ENCODE measurements at places on chromosomes 12 and 14.

- no peak for DNase-seq
These were observed 327.8 kb downstream of the MED13L start for GRCh38 chr12:115949675-115950074.

DNA sequence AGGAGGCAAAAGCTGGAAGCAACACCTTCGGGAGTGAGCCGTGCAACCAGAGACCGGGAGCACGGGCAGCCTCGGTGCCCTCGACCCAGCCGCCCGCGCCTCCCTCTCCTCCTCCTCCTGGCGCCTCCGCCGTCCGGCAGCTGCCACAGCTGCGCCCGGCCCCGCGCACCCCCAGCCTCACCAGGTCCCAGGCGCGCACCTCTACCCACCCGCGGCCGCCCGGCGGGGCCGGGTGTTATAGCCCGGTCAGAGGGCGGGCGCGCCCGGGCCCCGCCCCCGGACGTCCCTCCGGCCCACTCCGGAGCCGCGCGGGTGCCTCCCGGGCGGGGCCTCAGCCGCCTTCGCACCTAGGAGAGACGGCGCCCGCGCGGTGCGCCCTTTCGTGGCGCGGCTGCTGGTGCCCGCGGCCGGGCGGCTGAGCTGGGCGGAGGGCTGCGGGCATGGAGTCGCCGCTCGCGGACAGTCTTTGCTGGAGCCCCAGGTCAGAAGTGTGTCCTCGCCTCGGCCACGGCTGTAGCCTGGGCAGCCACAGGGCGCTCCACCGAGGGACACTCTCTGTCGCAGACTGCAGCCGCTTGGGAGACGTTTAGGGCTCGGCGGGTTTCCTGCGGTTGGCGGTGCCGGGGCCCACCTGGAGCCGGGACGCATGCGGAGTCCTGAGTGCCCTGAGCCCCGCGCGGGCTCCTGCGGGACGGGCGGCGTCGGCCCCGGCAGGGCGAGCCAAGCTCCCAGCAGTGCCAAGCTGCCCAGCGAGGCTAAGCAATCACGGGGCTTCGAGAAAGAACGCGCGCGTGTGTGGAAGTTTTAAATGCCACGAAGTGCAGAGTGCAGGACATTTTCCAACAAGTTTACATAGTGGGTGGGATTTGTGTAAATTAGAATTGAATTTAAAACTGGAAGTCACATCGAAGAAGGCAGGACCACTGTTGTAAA is at the start of gene CPM:
Gene CPM (minus strand): TSS at position 211 of the 933 bp plus-strand sequence. CDS start 334 bp downstream, outside the sequence.
- peak; percentile 8 for DNase-seq

GRCh38 chr12:19273482-19274330 is 144.2 kb downstream of the PLEKHA5 start:
- peak; percentile 45 for DNase-seq

- no peak for DNase-seq
These were observed 23.6 kb upstream of the KCNH3 start for GRCh38 chr12:49515266-49515665.

GRCh38 chr12:104457746-104458693 is 1.3 kb downstream of the CHST11 start:
- DNase-seq, result no peak

GRCh38 chr12:92549516-92549915 is 153.3 kb upstream of the PLEKHG7 start:
- no peak for DNase-seq

DNA sequence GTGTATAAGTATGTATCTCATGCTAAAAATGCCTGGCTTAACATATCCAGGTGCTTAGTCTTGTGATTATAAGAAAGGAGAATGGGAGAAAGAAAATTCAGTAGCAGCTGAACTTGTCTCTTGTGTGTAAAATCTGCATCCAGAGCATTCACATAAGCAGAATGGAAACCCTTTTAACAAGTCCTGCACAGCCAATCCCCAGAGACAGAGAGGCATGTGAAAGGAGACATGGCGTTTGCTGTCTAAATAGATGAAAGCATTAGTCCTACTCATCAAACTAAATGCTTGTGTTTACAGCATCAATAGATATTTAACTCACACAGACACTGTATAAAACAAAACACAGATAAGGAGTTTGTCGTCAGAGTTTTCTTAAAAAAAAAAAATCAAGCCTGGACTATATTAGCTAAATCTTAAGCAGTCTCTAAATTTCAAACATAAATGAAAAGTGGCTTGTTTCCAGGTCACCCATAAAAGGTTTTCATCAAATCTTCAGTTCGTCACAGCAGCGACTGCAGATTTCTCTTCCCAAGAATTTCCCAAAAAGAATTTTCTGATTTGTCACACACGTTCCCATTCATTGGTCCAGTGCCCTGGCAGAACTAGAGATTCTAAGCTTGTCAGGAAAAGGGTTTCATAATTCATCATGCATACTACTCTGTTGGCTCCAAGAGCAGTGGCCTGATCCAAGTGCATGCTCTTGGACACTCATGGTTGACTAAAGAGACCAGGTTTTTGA is 249.2 kb downstream of the BTG1 start:
- no peak for DNase-seq

- DNase-seq, result no peak
These were observed 19.8 kb downstream of the GALNT6 start for GRCh38 chr12:51371295-51371953.

DNA sequence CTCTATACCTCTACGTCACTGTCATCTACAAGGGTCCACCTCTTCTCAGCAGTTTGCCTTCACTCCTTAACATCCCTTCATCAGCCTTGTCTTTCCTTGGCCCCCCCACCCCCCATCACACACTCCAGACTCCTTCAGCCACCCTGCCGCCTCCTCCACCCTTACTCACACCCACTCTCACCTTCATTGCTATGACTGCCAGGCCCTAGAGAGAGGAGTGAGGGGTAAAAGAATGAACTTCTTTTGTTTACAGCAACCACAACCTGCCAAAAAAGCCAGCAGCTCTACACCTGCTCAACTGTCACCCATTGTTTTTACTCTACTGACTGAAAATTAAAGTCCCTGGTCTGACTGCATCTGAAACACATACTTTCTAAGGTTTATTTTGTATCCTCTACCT is 112.8 kb downstream of the DUSP6 start:
- no peak for DNase-seq

DNA sequence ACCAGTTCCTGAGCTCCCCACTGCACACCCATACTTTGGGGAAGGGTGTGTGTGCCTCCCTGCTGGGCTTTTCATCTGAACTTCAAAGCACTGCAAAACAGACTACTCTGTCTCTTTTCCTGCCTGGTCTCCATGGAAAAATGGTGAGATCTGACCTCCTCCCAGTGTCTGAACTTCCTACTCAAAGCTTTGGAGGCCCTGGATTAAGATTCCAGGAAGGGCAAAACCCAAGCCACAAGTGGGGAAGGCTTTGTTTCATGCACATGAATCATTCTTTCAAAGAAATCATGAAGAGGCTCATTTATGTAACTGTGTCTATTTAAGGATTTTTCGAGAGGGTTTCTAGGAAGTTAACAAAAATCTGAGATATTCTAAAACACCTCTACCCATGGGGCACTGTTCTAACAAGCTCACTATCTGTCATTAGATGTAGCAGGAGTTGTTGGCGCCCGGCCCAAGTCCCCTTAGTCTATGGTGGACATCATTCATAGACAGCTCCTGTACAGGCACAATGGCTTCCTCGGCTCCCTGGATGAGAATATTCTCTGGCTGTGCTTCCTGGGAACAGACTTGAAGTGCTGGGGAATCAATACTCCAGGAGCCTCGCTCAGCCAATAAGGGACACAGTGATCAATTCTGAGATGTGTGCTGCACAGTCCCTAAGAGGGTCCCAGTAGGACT is 224.0 kb downstream of the KTN1 start:
- no peak for DNase-seq

DNA sequence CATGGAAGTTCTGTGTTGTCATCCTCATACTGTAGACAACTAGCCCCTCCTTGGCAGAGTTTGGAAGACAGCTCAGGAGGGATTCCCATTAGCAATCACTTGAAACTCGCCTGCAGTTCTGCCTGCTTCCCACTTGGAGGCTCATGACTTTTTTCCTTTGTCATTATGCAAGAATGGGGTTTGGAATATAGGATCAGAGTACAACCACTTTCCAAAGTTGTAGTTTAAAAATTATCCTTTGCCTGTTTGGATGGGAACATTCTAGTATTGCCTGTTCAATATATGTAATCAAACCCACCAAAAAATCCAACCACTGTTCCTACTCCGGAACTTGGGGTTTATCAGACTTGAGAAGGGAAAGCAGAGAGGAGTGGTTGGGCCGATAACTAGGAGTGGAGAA is 2.1 kb upstream of the GPD1 start:
- no peak for DNase-seq

DNA sequence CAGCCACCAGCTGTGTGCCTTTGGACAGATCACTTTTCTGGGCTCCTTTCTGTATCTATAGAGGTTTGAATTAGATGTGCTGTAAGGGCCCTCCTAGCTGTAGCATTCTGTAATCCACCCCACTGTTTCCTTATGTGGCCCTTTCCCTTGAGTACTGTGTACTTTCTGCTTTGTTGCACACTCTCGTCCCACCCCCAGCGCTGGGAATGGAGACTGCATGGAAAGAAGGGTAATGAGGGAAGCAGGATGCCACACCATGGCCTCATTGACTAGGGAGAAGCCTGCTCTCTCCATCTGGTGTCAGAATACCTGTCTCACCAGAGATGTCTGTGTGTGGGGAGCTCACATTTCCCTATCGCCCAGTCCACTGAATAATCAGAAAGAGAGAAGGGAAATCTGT is 13.6 kb upstream of the GALNT16 start:
- DNase-seq, result no peak

DNA sequence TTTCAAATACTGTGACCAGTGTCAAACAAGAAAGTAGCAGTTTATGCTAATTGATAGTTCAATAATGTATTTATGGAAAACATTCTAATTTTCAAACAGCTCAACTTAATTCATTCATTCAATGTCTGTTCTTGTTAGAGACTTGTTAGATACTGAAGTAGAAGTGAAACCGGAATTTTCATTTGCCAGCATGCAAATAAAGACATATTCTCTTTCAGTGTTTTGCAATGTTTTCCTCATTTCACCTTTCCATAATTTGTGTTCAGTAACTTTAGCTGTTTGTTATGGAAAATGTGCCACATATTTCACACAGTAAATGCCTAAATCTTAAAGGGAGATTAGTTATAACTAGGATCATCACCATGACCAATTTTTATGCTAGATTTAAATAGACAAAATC is 21.2 kb downstream of the TAS2R50 start:
- no peak for DNase-seq

GRCh38 chr12:66775871-66776270 is 97.0 kb upstream of the GRIP1 start:
- no peak for DNase-seq

GRCh38 chr12:13275241-13276085 is 78.9 kb downstream of the EMP1 start:
- DNase-seq, result no peak

DNA sequence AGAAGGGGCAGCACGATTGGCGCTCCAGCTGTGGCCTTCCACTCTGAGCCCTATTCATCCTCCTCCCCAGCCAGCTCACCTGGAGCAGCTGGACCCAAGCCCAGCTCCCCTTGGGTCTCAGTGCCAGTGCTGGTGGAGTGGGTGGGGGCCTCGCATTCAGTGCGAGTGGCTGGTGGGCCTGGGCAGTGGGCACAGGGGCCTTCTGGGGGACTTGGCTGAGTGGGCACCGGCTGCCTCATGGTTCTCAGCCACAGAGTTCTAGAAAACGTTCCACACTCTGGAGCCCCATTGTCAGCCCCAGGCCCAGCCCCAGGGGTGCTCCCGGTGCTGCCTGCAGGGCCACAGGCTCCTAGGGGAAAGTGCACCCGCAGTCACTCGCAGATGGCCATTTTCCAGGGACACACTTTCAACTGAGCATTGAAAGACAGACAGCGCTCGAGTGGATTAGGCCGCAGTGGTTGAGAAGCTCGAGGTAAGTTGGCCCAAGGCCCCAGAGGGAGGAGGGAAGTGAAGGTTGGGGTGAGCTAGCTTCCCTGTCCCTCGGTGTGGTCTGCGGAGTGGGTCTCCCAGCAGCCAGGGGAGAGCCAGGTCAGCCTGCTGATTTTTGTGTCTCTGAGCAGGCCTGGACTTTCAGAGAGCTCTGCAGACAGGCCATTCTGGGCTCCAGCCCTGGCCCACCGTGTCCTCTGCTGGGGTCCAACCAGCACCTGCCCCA is 3.8 kb downstream of the CLBA1 start:
- no peak for DNase-seq

- no peak for DNase-seq
These were observed 120.1 kb upstream of the EGLN3 start for GRCh38 chr14:34070917-34071407.

DNA sequence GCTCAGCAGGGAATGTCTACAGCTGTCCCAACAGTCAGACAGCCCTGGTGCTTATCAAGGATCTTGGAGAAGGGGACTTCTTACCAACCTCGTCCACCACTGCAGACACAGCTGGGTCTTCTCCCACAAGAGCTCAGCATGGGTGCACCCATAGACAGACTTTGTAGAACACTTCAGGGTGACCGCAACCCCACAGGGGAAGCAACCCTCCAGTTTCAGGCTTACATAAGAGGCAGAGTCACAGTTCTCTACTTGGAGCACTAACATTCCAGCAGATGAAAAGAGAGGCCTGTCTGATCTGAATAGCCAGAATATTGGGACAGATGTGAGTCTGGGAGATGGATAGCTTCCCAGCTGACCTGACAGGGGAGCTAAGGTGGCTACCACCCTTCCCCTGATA is 3.5 kb upstream of the CLEC1A start:
- DNase-seq, result no peak

DNA sequence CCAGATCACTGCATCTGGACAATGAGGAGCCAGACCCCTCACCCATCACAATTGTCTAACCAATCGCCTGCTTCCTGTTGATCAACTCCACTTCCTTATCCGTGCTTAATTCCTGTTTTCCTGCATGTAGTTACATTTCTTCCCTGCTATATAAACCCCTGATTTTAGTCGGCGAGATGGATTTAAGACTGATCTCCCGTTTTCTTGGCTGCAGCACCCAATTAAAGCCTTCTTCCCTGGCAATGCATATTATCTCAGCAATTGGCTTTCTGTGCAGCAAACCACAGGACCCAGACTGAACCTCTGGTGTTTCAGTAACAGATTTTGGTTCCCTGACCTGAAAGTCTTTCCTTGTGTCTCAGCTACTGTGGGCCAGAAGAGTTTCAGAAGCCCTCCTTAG is 272.3 kb downstream of the IPO8 start:
- DNase-seq, result no peak

DNA sequence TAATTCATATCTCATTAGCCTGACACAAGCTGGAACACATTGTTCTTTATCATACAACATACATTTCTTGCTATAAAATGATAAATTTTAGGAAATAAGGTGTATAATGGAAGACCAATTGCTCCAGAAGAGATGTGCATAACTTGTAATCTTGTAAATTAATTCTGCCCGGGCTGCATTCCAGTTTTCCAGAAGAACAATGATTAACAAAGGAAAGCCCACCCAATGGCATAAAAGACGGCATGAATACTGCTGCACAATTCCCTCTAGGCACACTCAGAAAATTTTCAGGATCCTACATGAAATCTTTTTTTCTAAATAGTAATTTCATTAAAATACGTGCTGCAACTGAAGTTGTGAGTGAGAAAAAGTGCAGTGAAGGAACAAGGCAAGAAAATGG is 137.4 kb upstream of the KRR1 start:
- DNase-seq, result no peak

- no peak for DNase-seq
These were observed 18.1 kb downstream of the CLEC2B start for GRCh38 chr12:9851050-9851449.
